ENCODE measurements at places on chromosomes 6 and 20. TPM values are rescaled to one million over a fixed set of nuclear protein-coding genes. Genes with fewer than 3 reads are reported as not detected.

DNA sequence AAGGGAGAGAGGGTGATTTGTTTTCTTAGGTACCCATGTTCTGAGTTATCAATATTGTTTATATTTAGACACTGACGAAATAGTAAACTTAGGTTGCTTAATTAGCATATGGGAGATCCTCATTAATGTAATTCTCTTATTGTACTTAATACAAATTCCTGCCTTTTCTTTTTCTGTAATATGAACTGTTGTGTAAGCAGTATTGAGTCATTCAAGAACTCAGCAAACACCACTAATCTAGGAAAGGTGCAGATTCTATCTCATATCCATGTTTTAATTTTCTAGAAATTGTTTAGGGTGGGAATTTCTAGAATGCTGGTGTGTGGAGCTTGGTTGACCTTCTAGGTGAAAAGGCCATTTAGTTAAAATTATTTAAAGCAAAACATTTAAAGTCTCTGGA, 216.0 kb downstream of the ZFAND3 start:
- H3K27me3 ChIP-seq: no peaks in the 10 kb centered on the region
- H3K27ac ChIP-seq: no peak overlapping the region
- no peak for DNase-seq
- H3K4me3 ChIP-seq: no peak overlapping the region

DNA sequence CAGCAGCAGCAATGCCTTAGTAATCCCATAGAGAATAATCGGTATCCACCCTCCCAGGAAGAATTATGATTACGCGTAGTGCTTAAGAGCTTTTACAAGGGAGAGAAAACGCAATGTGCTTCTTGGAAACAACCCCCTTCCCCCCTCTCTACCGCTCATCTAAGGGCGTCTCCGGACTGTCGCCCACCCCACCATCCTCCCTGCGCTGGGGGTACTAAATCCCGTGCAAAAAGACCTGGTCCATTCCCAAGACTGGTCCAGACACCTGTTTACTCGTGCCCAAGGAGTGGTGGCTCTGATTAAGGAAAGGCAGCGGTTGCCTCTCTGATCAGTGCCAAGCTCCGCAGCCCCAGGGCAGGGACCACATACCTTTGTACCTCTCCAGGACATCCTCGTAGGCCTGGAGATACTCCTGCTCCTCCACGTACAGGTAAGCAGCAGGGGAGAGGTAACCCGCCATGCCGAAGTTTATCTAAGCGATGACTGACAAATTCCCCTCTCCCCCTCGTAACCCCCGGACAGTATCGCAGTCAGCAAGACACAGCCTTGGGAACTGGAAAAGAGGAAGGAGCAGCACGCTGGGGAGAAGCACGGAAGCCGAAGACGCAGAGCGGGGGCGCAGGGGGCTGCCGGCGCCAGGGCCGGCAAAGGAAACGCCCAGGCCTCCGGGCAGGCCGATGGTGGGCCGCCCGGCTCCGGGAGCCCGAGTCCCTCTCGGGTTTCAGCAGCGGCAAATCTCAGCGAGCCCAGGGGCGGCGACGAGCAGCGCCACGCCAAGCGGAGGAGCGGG, 112.0 kb upstream of the BEND6 start:
- H3K4me1 ChIP-seq: peaks cover 4% of the 10 kb centered on the region
- H3K27ac ChIP-seq: peak overlapping the region; percentile 61
- H3K4me3 ChIP-seq: peak overlapping the region; percentile 76
- peak; percentile 13 for DNase-seq
- H3K27me3 ChIP-seq: peaks cover 49% of the 10 kb centered on the region

GRCh38 chr20:21234324-21234723, 68.8 kb upstream of the XRN2 start:
- H3K36me3 ChIP-seq: peaks cover 5% of the 10 kb centered on the region
- H3K4me1 ChIP-seq: peaks cover 3% of the 10 kb centered on the region
- no peak overlapping the region for H3K27ac ChIP-seq
- DNase-seq: no peak
- H3K27me3 ChIP-seq: no peaks in the 10 kb centered on the region
- H3K4me3 ChIP-seq: no peak overlapping the region

DNA sequence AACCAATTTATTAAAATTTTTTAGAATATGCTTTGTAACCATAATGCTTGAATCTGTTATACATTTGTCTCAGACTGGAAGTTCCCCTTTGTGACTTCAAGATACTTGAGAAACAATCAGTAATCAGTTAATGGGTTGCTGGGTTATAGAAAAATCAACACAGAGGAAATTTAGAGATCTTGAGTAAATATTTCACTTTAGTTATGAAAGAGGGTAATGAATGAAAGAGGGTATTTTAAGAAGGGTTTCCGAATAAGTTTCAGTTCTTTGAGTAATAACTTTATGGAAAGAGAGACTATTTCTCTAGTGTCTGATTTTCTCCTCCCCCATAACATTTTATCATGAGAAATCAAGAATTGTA, 21.4 kb downstream of the ZFAND3 start:
- peak overlapping the region; percentile 65 for H3K27ac ChIP-seq
- H3K27me3 ChIP-seq: no peaks in the 10 kb centered on the region
- H3K36me3 ChIP-seq: peaks cover 27% of the 10 kb centered on the region
- no peak for DNase-seq
- no peak overlapping the region for H3K4me3 ChIP-seq

- no peaks in the 10 kb centered on the region for H3K27me3 ChIP-seq
- no peaks in the 10 kb centered on the region for H3K36me3 ChIP-seq
- H3K4me3 ChIP-seq: no peak overlapping the region
- no peak for DNase-seq
- H3K27ac ChIP-seq: no peak overlapping the region
Measured at GRCh38 chr20:53923566-53924369, 146.6 kb downstream of the BCAS1 start.

- no peak overlapping the region for H3K27ac ChIP-seq
- no peak for DNase-seq
- H3K4me3 ChIP-seq: no peak overlapping the region
Measured at GRCh38 chr6:145530454-145530853, 204.9 kb downstream of the EPM2A start.

- no peaks in the 10 kb centered on the region for H3K36me3 ChIP-seq
- H3K27ac ChIP-seq: no peak overlapping the region
- H3K27me3 ChIP-seq: no peaks in the 10 kb centered on the region
- no peak overlapping the region for H3K4me3 ChIP-seq
Measured at GRCh38 chr6:111551521-111552231, 54.0 kb downstream of the TRAF3IP2 start.

DNA sequence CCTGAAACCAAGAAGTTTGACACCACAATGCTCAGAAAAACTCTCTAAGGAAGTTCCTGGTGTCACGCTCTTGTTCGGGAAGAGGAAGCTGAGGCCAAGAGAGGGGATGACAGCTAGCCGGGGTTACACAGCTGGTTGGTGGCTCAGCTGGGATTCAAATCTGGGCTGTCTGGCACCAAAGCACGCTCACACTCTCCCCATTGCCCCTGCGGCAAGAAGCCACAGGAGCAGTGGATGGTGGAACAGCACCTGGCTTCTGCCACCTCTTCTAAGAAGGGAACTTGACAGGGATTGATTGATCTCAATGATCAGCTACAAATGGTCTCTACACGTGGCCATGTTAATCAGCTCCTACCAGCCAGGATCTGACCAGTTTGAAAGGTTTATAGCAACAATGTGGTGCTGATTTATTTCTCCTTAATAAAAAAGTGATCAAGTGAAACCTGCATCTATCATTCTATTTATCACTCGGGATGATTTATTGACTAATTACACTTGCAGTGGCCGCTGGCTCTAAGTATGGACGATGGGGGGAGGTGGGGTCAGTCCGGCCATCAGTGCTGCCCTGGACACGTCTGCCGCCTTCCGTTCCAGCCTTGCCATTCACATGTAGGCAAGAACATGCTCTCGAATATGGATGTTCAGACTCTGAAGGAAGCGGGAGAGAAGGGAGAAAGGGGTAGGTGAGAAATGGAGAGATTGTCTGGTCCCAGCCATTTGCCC, 71.9 kb upstream of the TOP1 start:
- H3K27me3 ChIP-seq: no peaks in the 10 kb centered on the region
- no peak overlapping the region for H3K4me3 ChIP-seq
- no peaks in the 10 kb centered on the region for H3K36me3 ChIP-seq
- peaks cover 4% of the 10 kb centered on the region for H3K4me1 ChIP-seq

DNA sequence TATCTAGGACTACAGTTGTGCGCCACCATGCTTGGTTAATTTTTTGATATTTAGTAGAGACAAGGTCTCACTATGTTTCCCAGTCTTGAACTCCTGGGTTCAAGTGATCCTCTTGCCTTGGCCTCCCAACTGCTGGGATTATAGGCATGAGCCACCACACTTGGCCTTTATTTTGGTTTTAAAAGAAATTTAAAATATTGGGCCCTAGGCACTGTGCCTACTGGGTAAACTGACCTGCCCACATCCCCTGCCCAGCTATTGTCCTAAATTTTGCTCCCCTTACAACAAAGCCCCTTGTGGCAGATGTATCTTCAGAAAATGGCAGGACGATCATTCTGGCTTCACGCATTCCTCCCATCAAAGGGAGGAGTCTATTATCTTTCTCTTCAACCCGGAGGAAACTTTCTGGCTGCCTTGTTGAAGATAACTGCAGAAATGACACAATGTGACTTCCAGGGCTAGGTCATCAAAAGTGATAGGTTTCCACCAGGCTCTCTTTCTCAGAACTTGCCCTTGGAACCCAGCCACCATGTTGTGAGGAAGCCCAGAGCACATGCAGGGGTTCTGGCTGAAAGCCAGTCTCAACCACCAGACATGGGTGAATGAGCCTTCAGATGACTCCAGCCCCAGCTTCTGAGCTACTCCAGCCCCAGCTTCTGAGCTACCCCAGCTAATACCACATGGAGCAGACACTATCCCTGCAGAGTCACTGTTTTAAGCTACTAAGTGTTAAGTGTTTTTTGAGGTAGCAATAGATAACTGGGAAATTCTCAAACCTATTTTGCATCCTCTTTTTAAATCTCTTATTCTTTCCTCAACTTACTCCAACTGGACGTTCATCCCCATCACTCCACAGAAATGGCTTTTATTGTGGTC, 4.6 kb upstream of the GUCA1B start:
- peaks cover 10% of the 10 kb centered on the region for H3K36me3 ChIP-seq
- no peak for DNase-seq
- no peak overlapping the region for H3K27ac ChIP-seq
- no peak overlapping the region for H3K4me3 ChIP-seq
- no peaks in the 10 kb centered on the region for H3K27me3 ChIP-seq
- H3K4me1 ChIP-seq: peaks cover 2% of the 10 kb centered on the region

DNA sequence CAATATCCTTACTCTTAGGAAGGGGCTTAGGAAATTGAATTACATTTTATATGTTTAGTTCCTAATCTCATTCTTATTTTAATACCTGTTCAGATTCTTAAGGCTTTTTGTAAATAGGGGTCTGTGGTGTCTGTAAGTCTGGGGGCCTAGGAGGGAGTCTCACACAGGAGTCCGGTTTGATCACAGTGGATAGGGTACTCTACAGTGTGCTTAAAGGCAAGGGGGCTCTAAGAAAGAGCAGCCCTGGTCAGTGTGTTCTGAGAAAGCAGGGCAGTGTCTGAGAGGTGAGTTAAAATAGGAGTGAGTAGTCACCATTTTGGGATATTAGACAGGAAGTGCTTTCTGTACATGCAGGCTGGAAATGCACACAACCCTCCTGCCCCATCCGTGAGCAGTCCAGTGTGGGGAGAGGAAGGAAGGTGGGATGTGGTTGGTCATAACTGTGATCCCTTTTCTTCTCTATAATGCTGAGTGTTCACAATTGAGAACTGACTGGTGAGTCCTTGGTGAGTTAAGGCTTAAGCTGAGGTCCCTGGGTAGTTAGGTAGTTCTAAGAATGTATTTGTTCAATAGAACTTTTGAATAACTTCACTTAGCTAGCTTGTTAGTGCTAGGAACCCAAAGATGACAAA, 50.0 kb downstream of the CDKAL1 start:
- no peaks in the 10 kb centered on the region for H3K27me3 ChIP-seq
- H3K4me1 ChIP-seq: peaks cover 35% of the 10 kb centered on the region
- no peak for DNase-seq

DNA sequence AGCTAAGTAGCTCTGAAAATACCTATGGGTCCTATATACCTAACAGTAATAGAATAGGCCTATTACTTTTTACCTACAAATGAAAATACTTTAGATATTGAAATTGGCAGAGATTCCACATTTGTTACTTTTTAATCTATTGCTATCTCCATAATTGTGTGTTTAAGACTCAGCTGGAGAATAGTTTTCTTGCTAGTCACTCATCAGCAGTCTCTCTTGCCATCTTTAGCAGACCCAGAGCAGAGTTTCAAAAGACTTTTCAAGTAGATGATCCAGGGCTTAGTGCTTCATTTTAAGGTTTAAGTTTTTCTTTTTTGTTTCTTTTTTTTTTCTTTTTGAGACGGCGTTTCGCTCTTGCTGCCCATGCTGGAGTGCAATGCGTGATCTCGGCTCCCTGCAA, 12.9 kb downstream of the ANKS1A start:
- no peak for DNase-seq
- H3K27ac ChIP-seq: no peak overlapping the region
- no peaks in the 10 kb centered on the region for H3K4me1 ChIP-seq

GRCh38 chr6:79762370-79762769, 131.2 kb downstream of the SH3BGRL2 start:
- H3K4me3 ChIP-seq: no peak overlapping the region
- no peak overlapping the region for H3K27ac ChIP-seq
- H3K4me1 ChIP-seq: no peaks in the 10 kb centered on the region
- no peak for DNase-seq
- peaks cover 13% of the 10 kb centered on the region for H3K27me3 ChIP-seq
- H3K36me3 ChIP-seq: no peaks in the 10 kb centered on the region

GRCh38 chr6:41939176-41939847, 2.3 kb downstream of the CCND3 start:
- H3K4me3 ChIP-seq: peak overlapping the region; percentile 100
- H3K4me1 ChIP-seq: peaks cover 64% of the 10 kb centered on the region

GRCh38 chr20:35129647-35130069, 17.5 kb downstream of the EDEM2 start:
- H3K27ac ChIP-seq: no peak overlapping the region
- no peak overlapping the region for H3K4me3 ChIP-seq
- no peaks in the 10 kb centered on the region for H3K27me3 ChIP-seq
- H3K4me1 ChIP-seq: peaks cover 1% of the 10 kb centered on the region

DNA sequence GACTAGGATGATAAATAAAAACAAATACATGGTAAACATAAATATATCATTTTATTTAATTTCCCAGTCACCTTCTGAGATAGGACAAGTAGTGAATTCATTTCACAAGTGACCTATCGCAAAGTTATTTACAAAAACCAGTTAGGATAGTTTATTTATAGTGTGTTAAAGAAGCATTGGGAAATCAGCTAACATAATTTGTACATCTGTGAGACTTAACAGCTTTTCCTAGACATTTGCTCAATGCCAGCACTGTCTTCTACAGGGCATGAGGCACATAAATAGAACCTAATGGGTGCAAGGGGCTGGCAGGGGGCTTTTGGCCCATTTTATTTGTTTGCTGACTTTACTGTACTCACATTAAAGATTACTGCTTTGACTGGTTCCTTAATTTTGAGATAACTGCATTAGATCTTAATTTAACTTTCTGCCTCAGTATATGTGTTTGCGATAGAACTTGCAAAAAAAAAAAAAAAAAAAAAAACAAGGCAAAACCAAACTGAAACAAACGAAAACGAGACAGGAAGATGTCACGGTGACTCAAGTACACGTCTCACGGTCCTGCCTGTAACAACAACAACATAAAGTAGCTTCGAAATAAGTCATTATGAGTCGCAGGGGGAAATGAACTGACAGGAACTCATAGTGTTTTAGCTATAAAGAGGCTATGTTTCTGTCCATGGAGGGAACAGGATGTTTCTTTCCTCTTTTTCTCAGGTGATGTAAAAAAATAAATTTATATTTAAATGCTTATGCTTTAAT, 133.7 kb upstream of the GMDS start:
- no peak overlapping the region for H3K4me3 ChIP-seq
- H3K4me1 ChIP-seq: peaks cover 5% of the 10 kb centered on the region
- no peak overlapping the region for H3K27ac ChIP-seq
- no peaks in the 10 kb centered on the region for H3K27me3 ChIP-seq

SAMD10 gene
- total RNA-seq: 25.4 TPM

COL10A1 gene
- total RNA-seq: not detected

NKAIN4 gene
- not detected for total RNA-seq

ZSCAN26 gene
- total RNA-seq: 5.0 TPM

TGM3 gene
- total RNA-seq: not detected

PRRC2A gene
- total RNA-seq: 255 TPM

ANGPT4 gene
- total RNA-seq: not detected

Measured in activated CD4-positive, alpha-beta T cell treated with anti-CD3 and anti-CD28 coated beads for 36 hours (primary cell).